ENCODE measurements at places on chromosomes 6 and 20.

- DNase-seq = no peak
These were observed 8.4 kb upstream of the ZBTB24 start for GRCh38 chr6:109491207-109491938.

- no peak for DNase-seq
These were observed 425.3 kb downstream of the EPM2A start for GRCh38 chr6:145309842-145310535.

DNA sequence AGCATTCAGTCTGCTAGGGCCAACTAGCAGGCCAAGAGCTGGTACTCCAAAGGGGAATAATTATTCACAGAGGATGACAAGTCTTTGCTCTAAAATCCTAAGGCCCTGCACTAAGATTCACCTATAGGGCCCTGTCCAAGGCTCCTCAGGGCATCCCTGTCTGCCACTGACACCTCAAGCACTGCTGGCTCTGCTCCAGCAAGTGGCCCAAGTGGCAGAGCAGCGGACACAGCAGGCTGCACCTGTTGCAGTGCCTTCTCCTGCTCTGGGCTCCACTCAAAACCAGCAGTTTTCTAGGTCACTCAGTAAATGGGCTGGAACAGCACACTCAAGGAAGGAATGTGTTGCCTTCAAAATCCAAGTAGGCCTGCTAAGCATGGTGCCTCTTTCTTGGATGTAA lies 36.4 kb upstream of the SMOC2 start:
- no peak for DNase-seq

- DNase-seq = no peak
These were observed 247.3 kb downstream of the ZNF217 start for GRCh38 chr20:53346335-53346648.

DNA sequence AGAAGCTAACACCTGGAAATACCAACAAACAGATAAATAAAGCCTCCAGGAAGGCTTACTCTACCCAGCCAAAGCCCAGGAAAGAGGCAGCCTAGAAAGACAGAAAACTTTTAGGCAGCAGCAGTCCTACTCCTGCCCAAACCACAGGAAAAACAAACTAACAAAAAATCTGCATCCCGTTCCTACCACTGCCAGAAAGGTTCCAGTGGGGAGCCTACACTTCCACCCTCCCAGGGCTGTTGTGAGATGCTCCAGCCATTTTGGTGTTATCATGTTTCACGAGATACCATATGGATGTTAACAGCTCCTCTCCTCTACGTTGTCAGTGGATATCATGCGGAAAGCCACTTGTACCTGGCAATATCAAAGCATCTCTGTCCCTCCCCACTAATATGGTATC lies 336.7 kb upstream of the PRND start:
- DNase-seq = no peak

DNA sequence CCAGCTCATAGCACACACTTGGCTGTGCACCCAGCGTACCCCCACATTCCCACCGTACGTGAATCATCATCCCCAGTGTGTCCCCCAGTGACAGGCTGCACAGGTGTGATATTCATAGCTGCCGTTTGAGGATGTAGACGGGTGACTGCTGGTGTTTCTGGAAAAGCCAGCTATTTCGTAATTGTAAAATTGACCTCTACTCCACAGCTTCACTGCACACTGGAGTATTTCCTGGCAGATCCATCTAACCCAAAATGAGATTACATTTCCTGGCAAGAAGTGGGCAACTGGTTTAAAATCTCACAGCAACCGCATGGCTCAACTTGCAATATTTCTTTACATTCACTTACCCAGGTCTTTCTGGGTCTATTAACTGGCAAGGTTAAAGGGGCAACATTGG lies 30.3 kb downstream of the CD83 start:
- no peak for DNase-seq

Measured in NCI-H1092 (cell line).